Stimulated activated naive CD8-positive, alpha-beta T cell treated with anti-CD3 and anti-CD28 coated beads, Interleukin-15, amount 100 ng/mL, for 72 hours (primary cell): ENCODE measurements at places on chromosomes 5 and 9.

DNA sequence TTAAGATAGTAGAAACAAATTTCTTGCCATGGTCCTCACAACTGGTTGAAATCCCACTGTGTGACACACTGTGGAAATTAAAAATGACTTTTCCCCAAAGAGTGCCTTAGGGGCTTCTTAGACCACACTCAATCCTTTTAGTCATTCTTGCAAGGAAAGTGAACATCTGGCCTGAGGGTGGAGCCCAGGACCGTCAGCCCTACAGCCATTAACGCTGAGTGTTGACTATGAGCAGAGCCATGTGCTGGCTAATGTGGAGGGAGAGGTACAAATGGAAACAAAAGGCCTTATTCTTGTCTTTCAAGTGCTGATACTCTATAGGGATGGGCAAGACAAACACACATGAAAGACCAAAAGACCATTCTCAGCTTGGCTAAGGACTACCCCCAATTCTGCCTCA is 456.5 kb downstream of the ZSWIM6 start:
- DNase-seq, result no peak

- DNase-seq, result no peak
Observed at GRCh38 chr5:143865426-143866025, 53.6 kb downstream of the HMHB1 start.

DNA sequence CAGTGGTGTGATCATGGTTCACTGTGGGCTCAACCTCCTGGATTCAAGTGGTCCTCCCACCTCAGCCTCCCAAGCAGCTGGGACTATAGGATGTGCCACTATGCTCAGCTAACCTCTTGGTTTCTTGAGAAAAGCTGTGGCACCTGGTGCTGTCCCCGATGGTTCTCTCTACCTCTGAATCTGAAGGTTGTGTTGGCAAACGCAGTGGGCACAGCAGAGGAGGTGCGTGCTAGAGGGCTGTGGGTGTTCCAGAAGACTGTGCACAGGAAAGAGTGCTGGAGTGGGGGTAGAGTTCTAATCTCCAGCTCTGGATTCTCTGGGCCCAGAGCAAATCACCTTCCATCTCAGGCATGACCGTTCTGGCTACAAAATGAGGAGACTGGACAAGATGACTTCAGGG is 12.5 kb downstream of the RGS3 start:
- no peak for DNase-seq

- no peak for DNase-seq
Observed at GRCh38 chr5:156694598-156694997, 155.5 kb upstream of the PPP1R2B start.

DNA sequence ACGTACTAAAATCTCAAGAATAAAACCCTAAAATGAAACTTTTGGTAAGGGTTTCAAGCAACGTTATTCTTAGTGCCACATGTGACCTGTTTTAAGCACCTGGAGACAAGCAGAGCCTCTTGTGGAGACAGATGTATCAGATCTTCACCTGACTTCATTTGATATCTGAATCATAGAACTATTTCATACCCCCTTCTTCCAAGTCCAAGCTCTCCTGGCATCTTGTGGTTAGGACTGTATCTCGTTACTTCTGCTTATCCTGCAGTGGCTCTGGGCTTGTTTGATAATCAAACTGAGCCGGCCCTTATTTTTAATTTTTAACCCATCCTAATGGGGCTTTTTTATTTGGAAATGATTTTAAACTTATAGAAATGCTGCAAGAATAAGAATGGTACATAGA is 11.1 kb upstream of the FSD1L start:
- no peak for DNase-seq

DNA sequence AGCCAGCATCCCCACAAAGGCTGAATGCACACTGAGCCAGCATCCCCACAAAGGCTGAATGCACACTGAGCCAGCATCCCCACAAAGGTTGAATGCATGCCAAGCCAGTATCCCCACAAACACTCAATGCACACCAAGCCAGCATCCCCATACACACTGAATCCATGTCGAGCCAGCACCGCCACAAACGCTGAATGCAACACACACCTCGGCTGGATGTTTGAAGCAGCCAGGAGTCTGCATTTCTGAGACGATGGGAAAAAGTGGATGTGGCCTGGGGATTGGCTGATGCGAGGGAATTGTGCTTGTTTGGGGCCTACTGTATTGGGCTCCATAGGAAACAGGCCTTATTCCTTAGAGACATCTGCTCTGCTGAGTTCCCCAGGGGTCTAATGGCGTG is 30.9 kb upstream of the CEP72 start:
- DNase-seq, result no peak

- no peak for DNase-seq
Observed at GRCh38 chr9:88889386-88889785, 101.9 kb upstream of the S1PR3 start.

GRCh38 chr5:139760066-139761056 is 35.2 kb upstream of the PSD2 start:
- no peak for DNase-seq

DNA sequence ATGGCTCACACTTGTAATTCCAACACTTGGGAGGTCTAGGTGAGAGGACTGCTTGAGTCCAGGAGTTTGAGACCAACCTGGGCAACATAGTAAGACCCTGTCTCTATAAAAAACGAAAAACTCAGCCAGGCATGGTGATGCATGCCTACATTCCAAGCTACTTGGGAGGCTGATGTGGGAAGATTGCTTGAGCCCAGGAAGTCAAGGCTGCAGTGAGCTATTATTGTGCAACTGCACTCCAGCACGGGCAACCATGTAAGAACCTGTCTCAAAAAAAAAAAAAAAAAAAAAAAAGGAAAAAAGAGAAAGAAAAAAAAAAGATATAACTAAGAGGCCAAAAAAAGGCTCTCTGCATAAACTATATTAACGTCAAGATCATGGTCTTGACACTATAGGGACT is 27.3 kb downstream of the GIN1 start:
- DNase-seq, result no peak

- DNase-seq, result no peak
Observed at GRCh38 chr9:120336021-120336752, 243.8 kb downstream of the CDK5RAP2 start.

DNA sequence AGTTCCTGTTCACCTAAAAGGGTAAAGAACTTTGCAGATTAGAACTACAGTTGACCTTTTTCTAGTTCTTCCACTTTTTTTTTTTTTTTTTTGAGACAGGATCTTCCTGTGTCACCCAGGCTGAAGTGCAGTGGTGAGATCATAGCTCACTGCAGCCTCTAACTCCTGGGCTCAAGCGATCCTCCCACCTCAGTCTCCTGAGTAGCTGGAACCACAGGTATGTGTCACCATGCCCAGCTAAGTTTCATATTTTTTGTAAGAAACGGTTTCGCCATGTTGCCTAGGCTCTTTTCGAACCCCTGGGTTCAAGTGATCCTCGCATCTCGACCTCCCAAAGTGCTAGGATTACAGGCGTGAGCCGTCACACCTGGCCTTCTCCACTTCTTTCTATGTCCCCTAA is 39.7 kb upstream of the TNFAIP8 start:
- DNase-seq, result peak; percentile 58

DNA sequence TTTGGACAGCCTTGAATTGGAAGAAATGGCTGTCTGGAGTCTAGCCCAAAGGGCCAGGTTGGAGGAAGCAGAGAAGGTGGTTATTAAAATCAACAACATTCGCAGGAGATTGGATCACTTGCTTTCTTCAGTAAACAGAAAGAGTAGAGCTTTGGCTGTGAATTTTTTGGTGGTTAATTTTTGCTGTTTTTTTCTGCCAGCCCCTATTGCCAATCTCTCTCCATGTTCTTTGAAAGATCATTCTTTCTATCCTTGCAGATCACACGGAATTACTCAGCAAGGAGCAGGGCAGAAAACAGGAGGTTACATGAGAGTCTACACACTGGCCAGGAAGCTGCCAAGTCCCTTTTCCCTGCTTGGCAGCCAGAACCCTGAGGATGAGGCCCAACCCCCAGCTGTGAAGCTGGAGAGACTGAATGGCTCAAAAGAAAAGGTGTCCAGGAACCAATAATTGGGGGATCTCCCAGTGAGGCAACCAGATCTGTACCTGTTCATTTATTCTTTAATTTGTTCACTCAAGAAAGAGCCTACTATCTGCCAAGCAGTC is 13.0 kb downstream of the GLRX start:
- no peak for DNase-seq

- no peak for DNase-seq
Observed at GRCh38 chr5:142939006-142939405, 168.8 kb downstream of the ARHGAP26 start.

GRCh38 chr5:132951897-132952296 is 11.5 kb downstream of the AFF4 start:
- DNase-seq, result no peak

DNA sequence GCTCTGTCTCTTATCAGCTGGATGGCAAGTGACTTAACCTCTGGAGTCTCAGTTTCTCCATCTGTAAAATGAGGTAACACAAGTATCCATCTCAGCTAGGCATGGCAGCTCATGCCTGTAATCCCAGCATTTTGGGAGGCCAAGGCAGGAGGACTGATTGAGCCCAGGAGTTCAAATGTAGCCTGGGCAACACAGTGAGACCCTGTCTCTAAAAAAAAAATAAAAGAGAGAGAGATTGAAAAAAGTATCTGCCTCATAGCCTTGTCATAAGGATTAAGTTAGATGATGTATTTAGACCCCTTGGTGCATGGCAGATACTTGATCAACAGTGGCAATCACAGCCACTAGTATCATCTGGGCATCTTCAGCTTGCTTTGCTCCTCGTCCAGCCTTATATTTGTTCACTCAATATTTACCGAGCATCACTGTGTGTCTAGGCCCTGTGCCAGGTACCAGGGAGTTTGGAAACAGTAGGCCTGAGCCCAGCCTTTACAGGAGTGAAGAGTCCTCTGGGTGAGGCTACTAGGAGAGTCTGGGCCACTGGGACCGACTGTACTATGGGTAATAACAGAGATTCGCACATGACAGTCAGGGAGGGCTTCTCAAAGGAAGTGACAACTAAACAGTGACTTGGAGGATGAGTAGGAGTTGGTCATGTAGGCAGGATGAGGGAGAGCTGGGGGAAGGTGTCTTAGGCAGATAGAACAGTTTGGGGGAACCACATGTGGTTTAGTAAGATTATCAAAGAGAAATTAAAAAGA is 34.2 kb downstream of the CORO2A start:
- no peak for DNase-seq

- no peak for DNase-seq
Observed at GRCh38 chr9:77872863-77873262, 158.7 kb downstream of the GNAQ start.

DNA sequence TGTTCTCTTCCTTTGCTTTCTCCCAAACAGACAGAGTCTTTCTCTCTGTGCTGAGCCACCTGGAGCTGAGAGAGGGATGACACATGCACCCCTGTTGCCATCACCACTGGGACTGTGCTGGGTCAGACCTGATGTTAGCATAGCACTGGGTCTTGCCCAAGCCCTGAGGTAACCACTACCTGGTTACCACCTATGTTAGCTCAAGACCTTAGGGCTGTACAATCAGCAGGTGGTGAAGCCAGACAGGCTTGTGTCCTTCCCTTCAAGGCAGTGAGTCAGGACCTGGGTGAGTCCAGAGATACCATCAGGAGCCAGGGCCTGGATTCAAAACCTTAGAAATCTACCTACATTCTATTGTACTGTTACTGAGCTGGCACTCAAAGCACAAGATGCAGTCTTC is 32.1 kb downstream of the FST start:
- no peak for DNase-seq

DNA sequence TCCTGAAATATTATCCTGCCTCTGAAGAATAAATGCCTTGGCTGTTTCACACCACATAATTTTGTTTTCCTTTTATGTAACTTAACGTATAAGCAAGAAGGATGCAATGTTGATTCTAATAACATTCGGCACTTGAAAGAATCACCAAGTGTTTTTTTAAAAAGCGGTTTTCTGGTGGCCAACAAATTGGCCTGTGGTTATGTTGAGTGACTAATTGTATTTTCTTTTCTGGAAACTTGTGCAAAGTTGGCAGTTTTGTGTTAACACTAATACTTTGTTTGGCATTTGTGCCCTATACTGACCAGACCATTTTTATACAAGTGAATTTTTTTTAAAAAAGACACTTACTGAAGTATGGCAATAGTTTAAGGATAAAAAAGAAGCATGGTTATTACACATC is 452.7 kb downstream of the BNC2 start:
- no peak for DNase-seq

DNA sequence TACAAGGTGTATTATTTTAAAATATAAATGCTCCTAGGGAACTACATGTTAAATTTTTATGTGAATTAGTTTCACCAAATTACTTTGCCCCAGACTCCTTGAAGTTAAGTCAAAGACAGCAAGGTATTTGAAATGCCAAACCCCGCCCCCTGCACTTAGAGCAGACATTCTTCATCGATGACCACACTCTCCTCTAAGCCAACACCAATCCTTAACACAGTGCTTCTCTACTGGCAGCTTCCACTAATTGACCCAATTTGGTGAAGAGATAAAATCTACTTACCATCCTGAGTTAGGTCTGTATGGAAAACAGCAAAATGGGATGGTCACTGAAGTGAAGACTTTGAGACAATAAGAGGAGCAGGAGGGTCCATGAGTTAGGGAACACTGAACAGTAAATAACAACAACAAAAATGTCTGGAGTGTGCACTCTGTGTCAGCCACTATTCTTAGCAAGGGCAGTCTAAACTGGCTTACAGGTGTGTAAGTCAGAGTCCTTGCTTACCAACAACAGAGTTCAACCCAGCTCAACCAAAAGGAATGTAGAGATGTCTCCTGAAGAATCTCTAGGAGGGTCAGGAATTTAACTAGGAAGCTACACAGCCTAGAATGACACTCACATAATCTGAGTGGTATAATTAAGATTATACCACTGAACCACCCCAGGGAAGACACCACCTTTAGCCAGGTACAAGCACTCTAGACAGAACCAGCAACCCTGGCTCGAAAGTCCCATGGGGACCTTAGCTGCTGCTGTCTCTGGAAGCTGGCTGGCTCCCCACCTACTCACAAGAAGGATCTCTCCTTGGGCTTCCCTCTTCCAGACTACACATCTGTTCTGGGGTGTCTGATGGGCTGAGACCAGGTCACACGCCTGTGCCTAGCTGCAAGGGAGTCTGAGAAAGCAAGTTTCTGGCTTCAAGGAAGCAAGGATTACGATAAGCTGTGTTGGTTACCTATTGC is 8.8 kb upstream of the UBE2QL1 start:
- DNase-seq, result no peak

GRCh38 chr5:158886086-158886485 is 213.6 kb downstream of the EBF1 start:
- DNase-seq, result no peak

- DNase-seq, result no peak
Observed at GRCh38 chr5:157327771-157328170, 61.8 kb downstream of the CYFIP2 start.

GRCh38 chr5:95821110-95822021 is 1.2 kb downstream of the GLRX start:
- no peak for DNase-seq

- DNase-seq, result no peak
Observed at GRCh38 chr5:88515881-88516819, 247.5 kb upstream of the TMEM161B start.

DNA sequence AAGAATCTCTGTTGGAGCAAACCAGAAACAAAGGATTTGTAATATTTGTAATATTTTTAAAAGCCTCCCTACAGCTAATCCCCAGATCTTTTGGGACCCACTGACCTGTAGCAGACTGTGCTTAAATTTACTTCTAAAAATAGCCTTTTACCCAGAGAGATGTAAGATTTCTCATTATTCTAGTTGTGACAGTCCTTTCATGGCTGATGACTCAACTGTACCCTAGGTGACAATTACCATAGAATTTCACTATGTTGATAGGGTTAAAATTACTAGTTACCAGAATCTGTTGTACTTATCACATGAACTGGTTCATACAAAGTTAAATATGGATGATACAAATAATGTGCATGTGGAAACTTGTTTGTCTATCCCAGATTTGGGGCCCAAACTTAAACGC is 543.9 kb upstream of the SEMA6A start:
- DNase-seq, result no peak

GRCh38 chr9:96418920-96419690 is 935 bp upstream of the ZNF367 start:
- peak; percentile 72 for DNase-seq
